ENCODE measurements at places on chromosomes 6 and 20.

DNA sequence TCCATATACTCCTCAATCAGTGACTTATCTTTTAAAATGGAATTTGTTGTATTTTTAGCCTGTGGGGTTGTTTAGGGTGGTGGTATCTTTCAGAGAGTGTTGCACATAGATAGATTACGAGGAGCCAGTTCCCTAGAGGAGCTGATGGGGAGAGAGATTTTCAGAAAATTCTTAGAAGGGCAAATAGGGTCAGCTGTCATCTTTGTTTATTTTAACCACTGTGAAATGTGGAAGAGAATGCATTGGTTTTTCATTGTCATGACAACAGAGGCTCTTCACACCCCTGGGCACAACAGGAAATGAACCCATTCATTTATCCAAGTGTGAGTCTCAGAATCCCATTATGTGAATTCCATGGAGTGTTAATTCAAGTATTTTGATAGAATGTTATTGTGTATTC lies 188.4 kb downstream of the JARID2 start:
- H3K36me3 ChIP-seq: peaks cover 7% of the 10 kb centered on the region
- no peak overlapping the region for H3K4me3 ChIP-seq
- peaks cover 49% of the 10 kb centered on the region for H3K4me1 ChIP-seq
- no peak overlapping the region for H3K27ac ChIP-seq
- DNase-seq: no peak

DNA sequence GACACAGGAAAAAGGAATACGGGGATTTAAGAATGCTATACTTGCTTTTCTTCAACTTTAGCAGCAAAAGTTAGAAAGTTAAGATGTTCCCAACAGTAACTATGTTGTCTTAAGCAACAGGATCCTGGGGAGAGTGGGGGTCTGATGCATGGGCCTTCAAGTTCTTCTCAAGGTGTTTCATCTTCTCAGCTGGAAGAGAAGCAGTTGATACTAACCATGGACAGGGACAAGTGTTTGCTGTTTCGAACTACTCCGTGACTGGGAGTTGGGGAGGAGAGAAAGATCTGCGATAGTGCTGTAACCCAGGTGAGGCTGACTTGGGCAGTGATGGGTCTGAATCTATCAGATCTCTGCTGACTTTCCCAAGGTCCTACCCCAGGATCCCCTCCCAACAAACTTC lies 1.0 kb downstream of the OOEP start:
- H3K36me3 ChIP-seq: no peaks in the 10 kb centered on the region
- H3K4me3 ChIP-seq: no peak overlapping the region
- no peak overlapping the region for H3K27ac ChIP-seq
- H3K4me1 ChIP-seq: no peaks in the 10 kb centered on the region
- no peak for DNase-seq
- peaks cover 4% of the 10 kb centered on the region for H3K27me3 ChIP-seq

- no peaks in the 10 kb centered on the region for H3K36me3 ChIP-seq
- H3K4me3 ChIP-seq: no peak overlapping the region
- peaks cover 16% of the 10 kb centered on the region for H3K4me1 ChIP-seq
- peaks cover 29% of the 10 kb centered on the region for H3K27me3 ChIP-seq
- DNase-seq: no peak
These were observed 115.9 kb upstream of the BEND6 start for GRCh38 chr6:56838965-56839364.

- H3K27me3 ChIP-seq: no peaks in the 10 kb centered on the region
- no peak overlapping the region for H3K27ac ChIP-seq
- no peaks in the 10 kb centered on the region for H3K4me1 ChIP-seq
- no peak overlapping the region for H3K4me3 ChIP-seq
- H3K36me3 ChIP-seq: peaks cover 1% of the 10 kb centered on the region
These were observed 84.0 kb downstream of the RCAN2 start for GRCh38 chr6:46407246-46407645.

GRCh38 chr6:157673596-157673995 lies 149.4 kb upstream of the SNX9 start:
- no peak for DNase-seq
- H3K27ac ChIP-seq: no peak overlapping the region
- no peak overlapping the region for H3K4me3 ChIP-seq
- H3K36me3 ChIP-seq: no peaks in the 10 kb centered on the region
- peaks cover 14% of the 10 kb centered on the region for H3K27me3 ChIP-seq

GRCh38 chr20:10777710-10778109 lies 103.9 kb upstream of the JAG1 start:
- peaks cover 36% of the 10 kb centered on the region for H3K4me1 ChIP-seq
- H3K4me3 ChIP-seq: no peak overlapping the region
- H3K36me3 ChIP-seq: no peaks in the 10 kb centered on the region
- H3K27ac ChIP-seq: no peak overlapping the region

GRCh38 chr20:53631909-53632662 lies 38.4 kb upstream of the ZNF217 start:
- H3K27ac ChIP-seq: no peak overlapping the region
- no peak overlapping the region for H3K4me3 ChIP-seq
- H3K27me3 ChIP-seq: no peaks in the 10 kb centered on the region

DNA sequence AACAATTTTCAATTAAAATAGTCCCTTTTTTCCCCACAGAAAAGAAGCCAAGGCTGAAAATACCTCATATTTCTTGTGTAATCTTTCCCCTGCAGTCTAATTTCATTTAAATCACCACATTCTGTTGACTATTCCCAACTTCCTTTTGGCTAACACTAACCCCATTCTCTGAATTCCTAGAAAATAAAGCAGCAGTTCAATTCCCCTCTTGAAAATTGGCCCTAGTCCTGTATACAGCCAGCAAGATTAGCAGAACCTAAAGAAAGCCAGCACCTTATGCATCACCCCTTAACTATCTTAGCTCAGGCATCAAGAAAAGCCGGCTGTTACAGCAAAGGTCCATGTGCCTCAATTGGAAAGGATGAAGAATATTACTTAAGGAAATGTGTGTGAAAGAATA lies 69.7 kb downstream of the MDN1 start:
- H3K4me1 ChIP-seq: no peaks in the 10 kb centered on the region
- DNase-seq: no peak
- H3K4me3 ChIP-seq: no peak overlapping the region
- H3K27me3 ChIP-seq: no peaks in the 10 kb centered on the region

DNA sequence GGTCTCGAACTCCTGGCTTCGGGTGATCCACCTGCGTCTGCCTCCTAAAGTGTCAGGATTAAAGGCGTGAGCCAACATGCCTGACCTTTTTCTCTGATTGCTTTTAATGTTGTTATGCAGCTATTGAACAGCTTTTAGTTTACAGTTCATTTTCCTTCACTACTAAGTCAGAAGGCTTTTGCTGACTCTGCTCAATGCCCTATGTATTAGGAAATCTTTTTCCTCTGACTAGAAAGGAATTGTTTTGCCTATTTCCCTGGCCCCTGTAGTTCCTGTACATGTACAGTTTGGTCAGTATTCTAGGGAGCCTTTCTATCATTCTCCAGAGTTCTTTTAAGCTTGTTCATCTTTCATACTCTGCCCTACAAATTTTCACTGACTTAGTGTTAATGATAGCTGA lies 280.2 kb downstream of the CDKAL1 start:
- DNase-seq: no peak
- H3K27me3 ChIP-seq: no peaks in the 10 kb centered on the region
- H3K4me3 ChIP-seq: no peak overlapping the region
- H3K4me1 ChIP-seq: peaks cover 22% of the 10 kb centered on the region

DNA sequence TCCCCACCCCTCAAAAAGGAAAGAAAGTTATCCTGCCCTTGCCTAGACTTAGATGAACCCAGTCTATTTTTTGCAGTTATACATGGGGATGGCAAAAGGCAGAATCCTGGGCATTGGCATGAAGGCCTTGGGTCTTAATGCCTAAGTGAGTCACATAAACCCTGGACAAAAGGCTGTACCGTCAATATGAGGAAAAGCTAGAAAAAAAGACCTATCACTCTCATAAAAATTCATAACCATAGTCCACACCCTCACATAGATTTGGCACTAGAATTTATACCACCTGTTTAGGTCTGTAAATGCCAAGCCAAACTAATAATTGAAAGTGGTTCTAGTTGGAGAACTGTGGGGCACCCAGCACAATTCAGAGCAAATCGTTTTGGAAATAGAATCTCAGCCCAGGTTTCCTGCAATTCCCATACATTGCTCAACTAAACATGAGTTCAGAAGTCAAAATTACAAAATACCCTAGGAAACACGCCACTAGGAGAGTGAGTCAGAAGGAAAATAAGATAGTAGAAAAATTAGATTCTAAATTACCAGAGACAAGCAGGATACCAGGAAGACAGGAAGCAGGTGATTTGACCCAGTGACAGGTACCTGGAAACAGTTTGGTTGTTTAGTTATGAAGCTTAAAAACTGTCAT lies 70.4 kb upstream of the FUCA2 start:
- H3K4me3 ChIP-seq: no peak overlapping the region
- H3K27me3 ChIP-seq: no peaks in the 10 kb centered on the region

DNA sequence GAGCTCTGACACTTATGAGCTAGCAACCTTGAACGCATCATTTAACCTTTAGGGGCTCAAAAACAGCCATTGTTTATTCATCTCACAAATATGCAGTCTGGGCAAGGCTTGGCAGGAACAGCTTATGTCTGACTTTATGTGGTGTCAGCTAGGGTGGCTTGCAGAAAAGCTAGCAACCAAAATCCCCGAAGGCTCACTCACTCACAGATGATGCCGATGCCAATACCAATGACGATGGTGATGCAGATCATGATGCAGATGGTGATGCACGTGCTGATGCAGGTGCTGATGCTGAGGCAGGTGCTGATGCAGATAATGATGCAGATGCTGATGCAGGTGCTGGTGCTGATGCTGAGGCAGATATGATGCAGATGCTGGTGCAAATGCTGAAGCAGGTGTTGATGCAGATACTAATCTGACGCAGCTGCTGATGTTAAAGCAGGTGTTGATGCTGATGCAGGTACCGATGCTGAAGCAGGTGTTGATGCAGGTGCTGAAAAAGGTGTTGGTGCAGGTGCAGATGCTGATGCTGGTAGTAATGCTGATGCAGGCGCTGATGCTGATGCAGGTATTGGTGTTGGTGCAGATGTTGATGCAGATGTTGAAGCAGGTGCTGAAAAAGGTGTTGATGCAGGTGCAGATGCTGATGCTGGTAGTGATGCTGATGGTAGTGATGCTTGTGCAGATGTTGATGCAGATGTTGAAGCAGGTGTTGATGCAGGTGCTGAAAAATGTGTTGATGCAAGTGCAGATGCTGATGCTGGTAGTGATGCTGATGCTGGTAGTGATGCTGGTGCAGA lies 195.6 kb downstream of the NFATC2 start:
- no peaks in the 10 kb centered on the region for H3K36me3 ChIP-seq
- H3K27me3 ChIP-seq: peaks cover 25% of the 10 kb centered on the region
- H3K27ac ChIP-seq: no peak overlapping the region
- H3K4me1 ChIP-seq: no peaks in the 10 kb centered on the region
- no peak for DNase-seq

- H3K4me3 ChIP-seq: no peak overlapping the region
- DNase-seq: no peak
- H3K27ac ChIP-seq: no peak overlapping the region
- no peaks in the 10 kb centered on the region for H3K4me1 ChIP-seq
These were observed 31.9 kb downstream of the WDR27 start for GRCh38 chr6:169669889-169670288.

- peaks cover 24% of the 10 kb centered on the region for H3K4me1 ChIP-seq
- no peak overlapping the region for H3K27ac ChIP-seq
- H3K4me3 ChIP-seq: no peak overlapping the region
These were observed 13.2 kb downstream of the QKI start for GRCh38 chr6:163427498-163428254.

Measured in progenitor cell of endocrine pancreas (in vitro differentiated cells).